Activated T-cell treated with anti-CD3 and anti-CD28 coated beads, Interleukin-2, amount 50 U/mL, for 72 hours (primary cell): ENCODE measurements at places on chromosomes 7 and 10.

DNA sequence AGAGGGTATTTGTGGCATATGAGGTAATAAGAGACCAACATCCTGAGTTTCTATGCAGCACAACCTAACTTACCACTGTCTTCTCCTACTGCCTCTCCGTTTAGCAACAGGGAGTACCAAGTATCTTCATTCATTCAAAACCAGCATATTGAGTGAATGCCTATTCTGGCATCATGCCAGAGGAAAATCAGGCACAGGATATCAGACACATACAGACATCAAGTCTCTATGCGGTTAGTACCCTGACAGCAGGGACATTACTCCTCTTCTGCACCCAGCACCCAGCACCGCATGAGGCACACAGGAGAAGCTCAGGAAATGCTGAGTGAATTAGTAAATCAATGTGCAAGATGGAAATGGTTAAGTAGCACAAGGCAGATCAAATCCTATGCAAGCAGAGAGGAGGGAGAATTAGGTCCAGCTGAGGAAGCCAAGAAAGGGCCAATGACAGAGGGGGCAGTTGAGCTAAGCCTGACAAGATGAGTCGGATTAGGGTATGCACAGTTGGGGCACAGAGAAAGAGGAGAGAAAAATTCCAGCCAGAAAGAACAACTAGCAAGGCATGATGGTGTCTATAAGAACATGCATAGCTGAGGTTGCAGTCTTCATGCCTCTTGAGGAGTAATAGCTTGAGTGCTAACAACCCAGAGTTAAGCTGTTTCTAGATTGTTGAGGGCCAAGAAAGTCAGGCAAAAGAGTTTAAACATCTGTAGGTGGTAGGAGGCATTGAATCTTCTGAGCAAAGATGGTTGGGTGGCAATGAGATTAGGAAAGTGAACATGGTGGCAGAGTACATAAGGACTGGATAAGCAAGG is 146.0 kb downstream of the PLXNA4 start:
- no peak for DNase-seq

DNA sequence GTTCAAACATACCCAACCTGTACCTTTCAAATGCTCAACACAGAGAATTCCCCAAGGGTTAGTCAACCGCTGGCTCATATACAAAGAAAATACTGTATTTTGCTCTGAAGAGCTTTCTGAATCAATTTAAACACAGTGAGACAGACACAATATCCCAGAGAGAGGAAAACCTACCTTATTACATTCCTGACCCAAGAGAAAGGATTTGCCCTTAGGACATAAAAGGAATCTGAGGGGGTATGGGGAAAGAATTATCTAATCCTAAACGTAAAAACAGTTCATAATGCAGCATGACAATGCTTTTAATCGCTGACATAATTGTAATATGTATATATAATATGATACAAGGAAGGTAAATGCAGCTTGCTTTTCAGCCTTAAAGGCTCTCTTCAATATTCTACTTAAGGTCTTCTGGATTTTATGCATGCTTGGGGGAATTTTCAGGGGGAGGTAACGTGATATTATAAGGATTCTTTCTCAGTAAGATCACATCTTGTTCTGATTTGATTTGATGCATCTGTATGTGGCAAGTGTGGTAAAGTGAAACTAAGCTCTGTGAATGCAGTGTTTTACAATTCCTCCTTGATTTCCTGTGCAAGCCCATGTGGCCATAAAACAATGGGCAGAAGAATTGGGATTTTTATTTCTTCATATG is 240.5 kb downstream of the GLI3 start:
- DNase-seq = no peak

DNA sequence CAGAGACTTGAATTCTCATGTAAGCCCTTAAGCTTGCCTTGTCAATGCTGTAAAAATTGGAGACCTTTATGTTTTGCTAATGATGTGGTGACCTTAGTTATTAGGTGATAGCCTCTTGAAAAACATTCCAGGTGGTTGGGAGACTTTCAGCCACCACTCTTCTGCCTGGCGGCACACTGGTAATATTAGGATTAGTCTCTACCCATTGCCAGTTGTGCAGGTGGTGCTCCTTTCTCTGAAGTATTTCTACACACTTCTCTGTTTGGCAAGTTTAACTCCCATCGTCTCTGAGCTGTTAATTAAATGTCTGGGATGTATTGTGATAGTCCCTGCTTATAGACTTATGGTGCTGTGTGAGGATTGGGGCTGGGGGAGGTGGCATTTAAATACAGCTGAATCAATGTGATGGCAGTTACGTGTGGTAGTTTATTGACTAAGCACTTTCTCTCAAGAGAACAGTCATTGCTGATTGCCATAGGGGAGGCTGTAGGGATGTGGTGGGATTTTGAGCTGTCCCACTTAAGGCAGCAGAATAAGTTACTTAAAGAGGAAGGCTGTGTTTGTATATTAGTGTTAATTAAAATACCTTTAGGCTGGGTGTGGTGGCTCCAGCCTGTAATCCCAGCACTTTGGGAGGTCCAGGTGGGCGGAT is 61.7 kb downstream of the DAGLB start:
- DNase-seq = no peak

- no peak for DNase-seq
These were observed 342.5 kb downstream of the RPS24 start for GRCh38 chr10:78375854-78376785.

- DNase-seq = no peak
These were observed 129.1 kb downstream of the LRRC4 start for GRCh38 chr7:127901895-127902703.

DNA sequence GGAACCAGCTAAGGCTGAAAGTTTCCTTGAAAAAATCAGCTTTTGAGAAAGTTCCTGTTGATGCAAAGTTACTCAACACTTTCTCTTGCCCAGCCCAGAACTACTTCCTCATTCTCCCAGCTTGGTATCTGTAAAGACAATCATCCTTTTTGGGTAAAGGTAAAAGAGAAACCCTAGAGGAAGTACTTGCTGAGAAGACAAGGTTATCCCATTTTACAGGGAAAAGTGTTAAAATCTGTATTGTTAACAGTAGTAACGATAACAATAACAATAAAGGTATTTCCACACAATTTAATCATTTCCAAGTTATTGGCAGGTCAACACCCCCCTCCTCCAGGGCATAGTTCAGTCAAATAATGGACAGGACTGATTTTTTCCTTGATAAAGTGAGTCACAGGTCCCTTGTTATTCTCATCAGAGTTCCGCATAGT is 2.4 kb downstream of the ALOX5 start:
- DNase-seq = no peak

DNA sequence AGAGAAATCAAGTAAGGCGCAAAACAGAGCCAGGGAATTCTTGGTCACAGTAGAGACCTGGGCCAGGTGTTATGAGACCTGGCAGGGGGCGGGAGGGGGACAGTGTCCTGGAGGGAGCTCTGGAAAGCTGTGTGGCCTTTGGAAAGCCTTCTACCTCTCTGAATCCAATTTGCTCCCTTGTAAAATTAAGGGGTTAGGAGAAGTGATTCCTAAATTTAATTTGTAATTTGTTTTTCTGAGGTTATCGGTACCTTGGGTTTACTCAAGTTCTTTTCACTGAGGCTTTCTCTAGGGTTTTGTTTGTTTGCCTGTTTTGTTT is 920.8 kb downstream of the TYW1 start:
- DNase-seq = no peak
